Fibroblast of lung (primary cell): ENCODE measurements at places on chromosomes 3 and 15. TPM values are rescaled to one million over a fixed set of nuclear protein-coding genes. Genes with fewer than 3 reads are reported as not detected.
A peak's percentile ranks its signal among the peaks of the same experiment; 100 is the strongest.

- DNase-seq: peak; percentile 68
These were observed 420.2 kb upstream of the CCDC54 start for GRCh38 chr3:106957029-106957428.

DNA sequence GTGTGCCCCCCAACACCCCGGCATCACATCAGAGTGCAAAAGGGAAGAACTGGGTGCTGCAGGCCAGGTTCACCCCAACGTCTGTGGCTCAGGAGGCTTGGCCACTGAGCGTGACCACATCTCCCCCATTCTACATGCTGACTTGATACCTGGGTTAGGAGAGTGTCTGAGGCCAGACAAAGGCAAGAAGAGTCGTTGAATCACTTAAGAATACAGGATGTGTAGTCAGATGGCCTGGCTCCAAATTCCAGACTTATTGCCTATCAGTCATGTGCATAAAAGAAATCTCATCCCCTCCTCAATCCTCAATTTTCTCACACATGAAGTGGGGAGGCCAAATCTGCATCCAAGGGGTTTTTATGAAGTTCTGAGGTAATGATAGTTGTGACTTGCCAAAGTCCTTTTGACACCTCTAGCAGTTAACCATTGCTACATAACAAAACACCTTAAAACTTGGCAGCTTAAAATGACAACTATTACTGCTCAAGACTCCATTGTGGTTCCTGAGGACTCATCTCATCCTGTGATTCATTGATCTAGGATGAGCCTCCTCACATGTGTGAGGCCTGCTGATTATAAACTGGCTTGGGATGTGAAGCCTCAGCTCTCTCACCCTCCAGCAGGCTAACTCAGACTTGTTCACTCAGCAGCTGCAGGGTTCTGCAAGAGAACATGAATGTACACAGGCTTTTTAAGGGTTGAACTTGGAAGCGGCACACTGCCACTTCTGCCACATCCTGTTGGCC is 138.8 kb upstream of the TLE3 start:
- peak; percentile 88 for DNase-seq

DNA sequence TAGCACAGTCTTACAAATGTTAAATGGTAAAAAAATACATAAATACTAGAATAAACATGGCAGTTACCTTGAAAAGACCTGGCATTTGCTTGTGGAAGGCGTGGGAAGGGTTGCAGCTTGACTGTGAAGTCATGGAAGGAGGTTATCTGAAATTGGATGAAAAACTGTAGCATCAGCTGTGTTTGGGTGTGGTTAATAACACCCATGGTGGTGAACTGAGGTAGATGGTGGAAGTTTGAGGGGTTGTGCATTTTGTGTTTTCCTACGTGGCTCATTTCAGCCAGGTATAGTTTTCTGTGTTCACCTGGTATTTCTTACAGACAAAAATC is 46.5 kb downstream of the PSMD6 start:
- DNase-seq: no peak

- peak; percentile 84 for DNase-seq
These were observed 46.7 kb upstream of the OXTR start for GRCh38 chr3:8816106-8816505.

- DNase-seq: peak; percentile 68
These were observed 7.8 kb upstream of the RAD18 start for GRCh38 chr3:8970971-8971589.

DNA sequence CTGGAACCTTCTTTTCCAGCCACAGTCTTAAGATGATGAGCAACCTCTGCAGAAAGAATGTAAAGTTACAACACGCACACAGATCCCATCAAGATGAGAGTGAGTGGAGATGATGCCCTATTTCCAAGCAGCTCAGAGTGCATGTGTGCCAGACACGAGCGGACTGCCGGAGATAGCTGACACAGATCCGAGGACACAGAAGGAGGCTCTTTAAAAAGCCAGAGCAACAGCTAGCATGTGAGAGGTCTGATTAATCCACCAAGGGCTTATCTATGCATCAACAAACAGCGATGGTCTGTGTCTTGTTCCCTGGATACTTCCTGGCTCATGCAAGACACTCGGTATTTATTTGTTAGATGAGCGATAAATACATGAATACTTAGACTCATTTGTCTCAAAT is 128.6 kb upstream of the DLG1 start:
- DNase-seq: no peak

CPLX3 gene
- not detected in 2 replicates for total RNA-seq
